ENCODE measurements at places on chromosomes 7 and 10. TPM values are rescaled to one million over a fixed set of nuclear protein-coding genes. Genes with fewer than 3 reads are reported as not detected.

DNA sequence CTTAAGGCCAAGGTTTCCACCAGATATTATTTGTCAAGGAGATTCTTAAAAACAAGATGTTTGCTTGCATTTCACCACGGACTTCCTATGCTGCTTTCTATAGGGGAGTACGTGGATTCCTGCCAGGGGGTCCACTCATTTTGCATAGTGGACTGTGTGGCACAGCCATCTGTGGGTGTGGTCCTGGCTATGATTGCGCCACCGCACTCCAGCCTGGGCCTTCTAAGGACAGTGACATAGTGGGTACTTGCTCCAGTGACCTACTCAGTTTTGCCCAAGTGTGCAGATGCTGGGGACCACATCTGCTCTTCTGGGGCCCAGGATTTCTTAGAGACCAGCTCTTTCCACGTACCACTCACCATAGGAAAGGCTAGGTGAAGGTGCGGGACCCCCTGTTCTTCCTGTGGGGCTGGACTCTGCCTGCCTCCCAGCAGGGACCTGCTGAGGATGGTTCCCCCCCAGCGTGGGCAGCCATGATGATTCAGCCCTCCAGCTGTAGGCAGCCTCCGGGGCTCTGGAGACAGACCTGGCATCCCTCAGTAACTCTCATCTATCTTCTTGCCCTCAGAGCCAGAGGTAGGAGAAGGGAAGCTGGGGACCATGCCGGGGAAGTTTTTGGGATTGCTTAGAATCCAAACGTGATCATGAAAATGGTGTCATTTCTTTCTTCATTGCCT, 42.9 kb downstream of the HK1 start:
- no peak overlapping the region for H3K4me3 ChIP-seq
- H3K27ac ChIP-seq, result no peak overlapping the region
- no peaks in the 10 kb centered on the region for H3K27me3 ChIP-seq

DNA sequence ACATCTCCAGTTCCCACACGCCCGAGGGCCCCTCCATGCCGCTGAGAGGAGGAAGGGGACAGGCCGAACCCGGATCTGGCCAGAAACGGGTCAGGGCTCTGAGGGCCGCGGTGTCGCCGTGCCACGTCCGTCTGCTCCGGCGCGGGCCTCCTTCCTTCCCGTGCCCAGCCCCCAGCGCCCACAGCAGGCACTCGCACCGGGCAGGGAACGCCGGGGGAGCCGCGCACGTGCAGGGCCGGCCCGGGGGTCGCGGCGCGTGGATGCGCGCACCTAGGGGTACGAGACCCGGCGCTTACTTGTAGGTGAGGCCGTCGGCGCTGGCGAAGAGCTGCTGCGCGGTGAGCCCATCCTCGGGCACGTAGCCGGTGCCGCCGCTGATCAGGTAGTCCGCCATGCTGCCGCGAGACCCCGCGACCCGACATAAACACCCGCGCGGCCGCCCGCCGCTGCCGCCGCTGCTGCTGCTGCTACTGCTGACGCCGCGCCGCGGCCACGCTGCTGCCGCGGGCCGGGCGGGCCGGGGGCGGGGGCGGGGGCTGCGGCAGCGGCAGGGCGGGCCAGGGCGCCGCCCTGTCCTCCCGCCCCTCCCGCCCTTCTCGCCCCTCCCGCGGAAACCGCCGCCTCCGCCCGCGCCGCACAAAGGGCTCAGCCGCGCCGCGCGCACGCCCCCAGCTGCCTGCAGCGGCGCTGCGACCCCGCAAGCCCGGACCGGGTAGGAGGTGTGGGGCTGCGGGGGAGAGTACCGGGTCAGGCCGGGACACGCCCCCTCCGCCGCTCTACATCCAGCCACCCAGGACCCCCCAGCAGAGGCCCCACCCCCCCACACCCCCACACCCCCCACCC, 4.1 kb downstream of the IMPDH1 start:
- no peaks in the 10 kb centered on the region for H3K36me3 ChIP-seq
- peak overlapping the region; percentile 56 for H3K4me3 ChIP-seq
- peak; percentile 75 for DNase-seq
- H3K27ac ChIP-seq, result no peak overlapping the region
- peaks cover 8% of the 10 kb centered on the region for H3K4me1 ChIP-seq

- H3K36me3 ChIP-seq, result no peaks in the 10 kb centered on the region
- H3K4me3 ChIP-seq, result no peak overlapping the region
- H3K27ac ChIP-seq, result no peak overlapping the region
- H3K27me3 ChIP-seq, result no peaks in the 10 kb centered on the region
- no peaks in the 10 kb centered on the region for H3K4me1 ChIP-seq
- DNase-seq, result no peak
These were observed 81.3 kb downstream of the SH2D4B start for GRCh38 chr10:80619036-80619435.

DNA sequence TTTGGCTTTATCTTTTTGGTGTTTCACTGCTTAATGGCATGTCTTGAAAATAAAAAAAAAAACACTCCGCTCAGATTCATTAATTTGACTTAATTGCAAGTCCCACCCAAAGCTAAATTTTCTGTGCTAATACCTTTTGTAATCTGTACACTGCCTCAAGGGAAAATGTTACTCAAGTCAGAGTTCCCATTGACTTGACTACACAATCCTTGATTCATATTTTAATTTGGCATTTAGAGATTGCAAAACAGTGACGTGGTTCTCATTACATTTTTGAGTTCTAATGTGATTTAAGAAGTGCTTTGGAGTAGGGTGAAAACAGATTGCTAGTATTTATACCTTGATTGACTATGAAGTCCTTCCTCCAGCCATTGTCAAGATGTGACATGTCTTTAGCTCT, 21.3 kb upstream of the LIPM start:
- H3K4me3 ChIP-seq, result no peak overlapping the region
- no peak for DNase-seq
- H3K27me3 ChIP-seq, result no peaks in the 10 kb centered on the region
- H3K4me1 ChIP-seq, result no peaks in the 10 kb centered on the region
- no peaks in the 10 kb centered on the region for H3K36me3 ChIP-seq

- DNase-seq, result no peak
- H3K4me1 ChIP-seq, result peaks cover 16% of the 10 kb centered on the region
- no peaks in the 10 kb centered on the region for H3K27me3 ChIP-seq
- H3K36me3 ChIP-seq, result no peaks in the 10 kb centered on the region
- no peak overlapping the region for H3K4me3 ChIP-seq
These were observed 4.6 kb downstream of the DUSP5 start for GRCh38 chr10:110502072-110502845.

DNA sequence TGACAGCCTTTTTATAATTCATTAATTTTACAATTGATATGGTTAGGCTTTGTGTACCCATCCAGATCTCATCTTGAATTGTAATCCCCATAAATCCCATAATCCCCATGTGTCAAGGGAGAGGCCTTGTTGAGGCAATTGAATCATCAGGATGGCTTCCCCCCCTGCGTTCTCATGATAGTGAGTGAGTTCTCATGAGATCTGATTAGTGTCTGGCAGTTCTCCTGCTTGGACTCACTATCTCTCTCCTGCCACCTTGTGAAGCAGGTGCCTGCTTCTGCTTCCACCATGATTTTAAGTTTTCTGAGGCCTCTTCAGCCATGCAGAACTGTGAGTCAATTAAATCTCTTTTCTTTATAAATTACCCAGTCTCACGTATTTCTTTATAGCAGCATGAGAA, 165.7 kb upstream of the GNAI1 start:
- no peaks in the 10 kb centered on the region for H3K4me1 ChIP-seq
- no peaks in the 10 kb centered on the region for H3K36me3 ChIP-seq
- no peak overlapping the region for H3K27ac ChIP-seq
- H3K27me3 ChIP-seq, result no peaks in the 10 kb centered on the region
- no peak overlapping the region for H3K4me3 ChIP-seq
- no peak for DNase-seq

DNA sequence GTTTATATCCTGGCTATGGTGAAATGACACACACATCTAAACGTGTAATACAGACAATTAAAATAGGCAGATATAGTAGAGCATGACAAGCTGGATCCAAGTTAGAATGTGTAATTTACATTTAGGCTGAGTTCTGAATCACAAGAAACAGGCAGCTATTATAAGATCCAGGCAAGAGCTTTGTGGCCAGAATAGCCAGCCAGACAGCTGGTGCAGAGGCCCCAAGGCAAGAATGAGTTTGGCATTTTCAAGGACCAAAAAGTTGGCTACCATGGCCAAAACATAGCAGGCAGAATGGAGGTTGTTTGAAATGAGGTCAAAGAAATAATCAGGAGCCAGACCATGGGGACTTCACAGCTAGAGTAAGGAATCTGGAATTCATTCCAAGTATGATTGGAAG, 281.7 kb downstream of the MTERF1 start:
- no peak overlapping the region for H3K27ac ChIP-seq
- H3K27me3 ChIP-seq, result no peaks in the 10 kb centered on the region
- no peaks in the 10 kb centered on the region for H3K4me1 ChIP-seq
- H3K36me3 ChIP-seq, result no peaks in the 10 kb centered on the region
- no peak overlapping the region for H3K4me3 ChIP-seq

GRCh38 chr10:67977251-67977650, 92.8 kb downstream of the SIRT1 start:
- no peak for DNase-seq
- H3K36me3 ChIP-seq, result no peaks in the 10 kb centered on the region
- H3K27me3 ChIP-seq, result no peaks in the 10 kb centered on the region
- no peak overlapping the region for H3K4me3 ChIP-seq

DNA sequence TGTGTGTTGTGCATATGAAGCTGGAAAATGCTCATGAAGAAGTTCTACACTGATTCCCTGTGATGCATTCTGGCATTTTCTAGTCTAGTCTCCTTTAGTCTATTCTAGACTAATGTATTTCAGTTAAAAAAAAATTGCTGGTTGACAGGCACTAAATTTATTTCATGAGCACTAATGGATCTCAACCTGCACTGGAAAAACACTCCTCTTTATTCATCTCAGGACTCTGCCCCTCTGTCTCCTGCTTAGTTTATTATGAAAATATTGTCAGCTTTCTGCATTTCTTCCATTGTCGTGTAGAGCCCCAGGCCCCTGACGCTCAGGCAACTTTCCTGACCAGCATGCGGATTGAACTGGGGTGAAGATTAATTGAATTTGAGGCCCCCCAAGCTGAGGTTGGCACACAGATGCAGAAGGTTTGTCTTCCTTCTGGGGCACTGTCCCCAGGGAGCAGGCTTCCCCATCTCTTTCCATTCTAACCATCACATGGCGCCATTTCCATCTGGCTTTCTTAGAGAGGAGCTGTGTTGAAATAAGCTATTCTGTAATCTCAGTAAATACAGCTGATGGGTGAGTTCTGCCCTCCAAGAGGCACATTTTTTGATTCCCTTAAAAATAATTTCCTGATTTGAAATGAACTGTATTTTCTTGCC, 128.7 kb downstream of the INSYN2A start:
- no peak overlapping the region for H3K27ac ChIP-seq
- H3K36me3 ChIP-seq, result no peaks in the 10 kb centered on the region
- H3K27me3 ChIP-seq, result no peaks in the 10 kb centered on the region

- no peak overlapping the region for H3K27ac ChIP-seq
- H3K36me3 ChIP-seq, result no peaks in the 10 kb centered on the region
- no peak for DNase-seq
- no peaks in the 10 kb centered on the region for H3K27me3 ChIP-seq
- peaks cover 1% of the 10 kb centered on the region for H3K4me1 ChIP-seq
- no peak overlapping the region for H3K4me3 ChIP-seq
These were observed 70.4 kb downstream of the LYZL2 start for GRCh38 chr10:30559180-30559579.

DNA sequence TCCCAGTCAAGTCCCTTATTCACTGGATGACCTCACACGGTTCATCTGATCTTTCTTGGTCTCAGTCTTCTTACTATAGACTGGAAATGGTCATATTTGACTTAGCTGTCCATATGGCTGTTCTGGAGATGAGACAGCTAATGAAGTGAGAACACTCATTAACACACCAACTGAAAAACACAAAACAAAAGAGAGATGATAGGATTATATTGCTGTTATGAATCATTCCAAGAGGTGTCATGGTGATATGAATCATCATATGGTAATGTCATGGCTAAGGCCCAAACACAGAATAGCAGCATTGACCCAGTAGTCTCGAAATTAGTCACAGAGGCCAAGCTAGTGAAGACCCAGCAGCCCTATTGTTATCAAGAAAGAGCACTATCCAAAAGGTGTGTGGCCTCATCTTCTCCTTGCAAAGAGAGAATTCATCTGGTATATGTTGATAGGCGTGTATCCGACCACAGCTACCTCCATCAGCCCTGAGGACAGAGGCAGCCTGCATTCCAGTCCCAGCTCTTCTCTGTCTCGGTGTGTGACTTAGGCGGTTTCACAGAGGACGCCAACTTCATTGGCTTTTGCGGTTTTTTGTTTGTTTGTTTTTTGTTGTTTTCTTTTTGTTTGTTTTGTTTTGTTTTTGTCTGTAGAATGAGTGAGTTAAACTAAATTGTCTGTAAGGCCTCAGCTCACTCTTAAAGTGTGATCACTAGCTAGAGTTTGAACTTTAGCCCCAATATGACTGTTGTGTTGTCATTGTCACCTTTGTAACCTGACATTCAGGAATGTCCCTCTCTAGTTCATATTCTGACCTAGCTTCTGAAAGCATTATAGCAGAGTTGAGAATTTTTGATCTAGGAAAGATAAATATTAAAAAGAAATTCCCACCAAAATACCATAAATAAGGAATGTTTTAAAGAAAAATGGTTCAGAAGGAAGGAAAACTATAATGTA, 97.4 kb upstream of the PDCD4 start:
- no peaks in the 10 kb centered on the region for H3K36me3 ChIP-seq
- H3K27me3 ChIP-seq, result no peaks in the 10 kb centered on the region
- H3K27ac ChIP-seq, result no peak overlapping the region
- no peaks in the 10 kb centered on the region for H3K4me1 ChIP-seq
- no peak for DNase-seq
- no peak overlapping the region for H3K4me3 ChIP-seq

GRCh38 chr10:101889256-101890210, 45.9 kb upstream of the KCNIP2 start:
- H3K27me3 ChIP-seq, result no peaks in the 10 kb centered on the region
- H3K27ac ChIP-seq, result no peak overlapping the region
- H3K36me3 ChIP-seq, result no peaks in the 10 kb centered on the region

- H3K36me3 ChIP-seq, result no peaks in the 10 kb centered on the region
- peaks cover 3% of the 10 kb centered on the region for H3K27me3 ChIP-seq
- DNase-seq, result no peak
- H3K4me1 ChIP-seq, result no peaks in the 10 kb centered on the region
- H3K27ac ChIP-seq, result no peak overlapping the region
These were observed 423.9 kb downstream of the NEBL start for GRCh38 chr10:20473023-20473760.

GRCh38 chr7:22944510-22944909, 69.4 kb downstream of the HYCC1 start:
- DNase-seq, result no peak
- H3K4me1 ChIP-seq, result no peaks in the 10 kb centered on the region
- H3K4me3 ChIP-seq, result no peak overlapping the region
- no peaks in the 10 kb centered on the region for H3K36me3 ChIP-seq
- no peaks in the 10 kb centered on the region for H3K27me3 ChIP-seq

GRCh38 chr7:8637322-8637721, 203.9 kb downstream of the NXPH1 start:
- no peaks in the 10 kb centered on the region for H3K27me3 ChIP-seq
- H3K27ac ChIP-seq, result no peak overlapping the region
- no peaks in the 10 kb centered on the region for H3K4me1 ChIP-seq

- no peaks in the 10 kb centered on the region for H3K36me3 ChIP-seq
- H3K4me3 ChIP-seq, result no peak overlapping the region
- H3K27me3 ChIP-seq, result no peaks in the 10 kb centered on the region
- no peaks in the 10 kb centered on the region for H3K4me1 ChIP-seq
These were observed 163.7 kb upstream of the PRPS1L1 start for GRCh38 chr7:18191341-18191740.

CTTNBP2 gene
- total RNA-seq, result 10.7 TPM

SHH gene
- total RNA-seq, result not detected

NYAP1 gene
- total RNA-seq, result 8.5 TPM

NDUFB2 gene
- 172 TPM for total RNA-seq

SLC26A5 gene
- total RNA-seq, result 0.10 TPM

CFAP43 gene
- 2.6 TPM for total RNA-seq

SEMA3D gene
- 0.95 TPM for total RNA-seq

LIPJ gene
- total RNA-seq, result 0.20 TPM

MBL2 gene
- total RNA-seq, result not detected

LRRD1 gene
- total RNA-seq, result 0.11 TPM

All from ovary (tissue), 10 donors.